ENCODE measurements at places on chromosomes 5 and 9.
A peak's percentile ranks its signal among the peaks of the same experiment; 100 is the strongest.

DNA sequence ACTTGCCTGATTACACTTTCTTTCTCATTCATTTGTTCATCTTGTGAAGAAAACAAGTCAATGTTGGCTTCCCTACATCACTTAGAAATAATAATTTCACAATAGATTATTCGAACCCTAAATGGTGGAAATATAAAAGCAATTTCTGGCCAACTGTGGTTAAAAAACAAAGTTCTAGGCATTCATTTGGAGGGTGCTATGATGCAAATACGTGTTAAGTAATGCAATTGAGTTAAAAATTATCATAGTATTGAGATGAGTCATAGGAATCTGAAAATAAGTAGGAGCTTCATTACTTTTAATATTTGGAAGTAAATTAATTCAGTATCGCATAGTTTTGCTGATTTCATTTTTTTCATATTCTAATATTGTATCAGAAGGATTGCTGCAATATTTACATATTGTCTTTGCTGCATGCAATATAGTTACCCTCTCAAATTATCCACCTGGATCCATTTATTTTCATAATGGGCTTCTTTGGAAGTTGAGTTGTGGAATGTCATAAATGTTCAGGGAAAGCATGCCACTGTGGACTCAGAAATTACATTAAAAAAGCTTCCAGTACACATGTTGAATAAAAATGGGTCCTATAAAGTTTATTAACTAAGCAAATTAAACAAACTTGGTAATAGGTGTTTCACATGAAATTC lies 647.7 kb upstream of the WWC1 start:
- DNase-seq, result no peak

GRCh38 chr5:67214707-67215447 lies 18.3 kb upstream of the CD180 start:
- no peak for DNase-seq

DNA sequence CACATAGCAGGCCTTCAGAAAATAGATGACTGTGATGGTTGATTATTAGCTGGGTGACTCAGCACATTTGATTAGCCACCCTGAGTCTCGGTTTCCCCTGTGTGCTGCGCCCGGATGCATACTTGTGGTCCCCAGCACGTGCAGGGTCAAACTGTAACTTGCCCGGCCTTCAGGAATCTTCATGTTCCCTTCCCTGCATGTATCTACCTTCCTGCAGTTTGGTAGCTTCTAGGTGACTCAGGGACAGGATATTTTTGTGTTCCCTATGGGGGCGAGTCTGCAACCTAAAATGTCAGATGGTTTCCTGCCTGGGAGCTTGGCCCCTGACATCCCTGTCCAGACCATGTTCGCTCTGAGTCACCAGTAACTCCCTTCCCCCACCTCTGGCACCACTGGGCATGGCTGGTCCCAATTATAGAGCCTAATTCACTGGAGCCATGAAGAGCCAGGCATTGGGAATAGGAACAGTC lies 13.2 kb downstream of the PTGS1 start:
- no peak for DNase-seq

DNA sequence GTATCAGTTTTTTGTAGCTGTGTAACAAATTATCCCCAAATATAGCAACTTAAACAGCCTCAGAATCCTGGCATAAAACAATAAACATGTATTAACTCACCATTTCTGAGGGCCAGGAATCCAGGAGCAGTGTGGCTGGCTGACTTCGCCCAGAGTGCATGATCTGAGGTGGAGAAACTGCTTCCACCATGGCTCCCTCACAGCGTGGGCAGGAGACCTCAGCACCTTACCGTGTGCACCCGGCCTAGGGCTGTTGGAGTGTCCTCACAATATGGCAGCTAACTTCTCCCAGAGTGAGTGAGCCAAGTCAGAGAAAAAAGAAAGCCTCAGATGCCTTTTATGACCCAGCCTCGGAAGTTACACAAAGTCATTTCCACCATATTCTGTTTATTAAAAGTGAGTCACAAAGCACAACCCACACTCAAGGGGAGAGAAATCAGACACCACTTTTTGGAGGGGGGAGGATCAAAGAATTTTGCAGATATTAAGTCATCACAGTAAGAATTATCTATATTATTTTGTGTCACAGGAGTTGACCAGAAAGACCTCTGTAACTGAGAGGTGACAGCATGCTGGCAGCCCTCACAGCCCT lies 59.6 kb downstream of the TSTD2 start:
- DNase-seq, result no peak

DNA sequence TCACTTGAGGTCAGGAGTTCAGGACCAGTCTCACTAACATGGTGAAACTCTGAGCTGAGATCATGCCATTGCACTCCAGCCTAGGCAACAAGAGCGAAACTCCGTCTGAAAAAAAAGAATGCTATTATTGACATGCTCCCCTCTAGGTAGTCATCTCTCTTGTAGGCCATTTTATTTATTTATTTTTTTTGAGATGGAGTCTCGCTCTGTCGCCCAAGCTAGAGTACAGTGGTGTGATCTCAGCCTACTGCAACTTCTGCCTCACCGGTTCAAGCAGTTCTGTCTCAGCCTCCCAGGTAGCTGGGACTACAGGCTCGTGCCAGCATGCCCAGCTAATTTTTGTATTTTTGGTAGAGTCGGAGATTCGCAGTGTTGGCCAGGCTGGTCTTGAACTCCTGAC lies 20.6 kb upstream of the NIM1K start:
- DNase-seq, result no peak

DNA sequence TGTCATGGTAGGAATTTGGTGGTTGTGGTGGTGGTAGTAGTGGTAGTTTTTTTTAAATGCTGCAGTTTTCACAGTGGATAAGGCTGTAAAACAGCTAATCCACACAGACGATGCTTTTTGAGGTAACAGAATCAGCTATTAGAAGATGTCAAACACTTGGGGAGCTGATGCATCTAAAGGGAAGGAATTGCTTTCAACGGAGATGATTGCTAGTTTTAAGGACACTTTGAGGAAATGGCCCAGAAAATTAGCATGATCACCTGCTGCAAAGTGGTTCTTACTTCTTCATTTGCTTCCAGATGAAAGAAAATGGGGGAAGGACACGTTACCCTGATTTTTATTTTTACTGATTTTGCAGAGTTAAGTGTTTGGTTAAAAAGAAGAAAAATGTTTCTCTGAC lies 178.2 kb upstream of the ATP10B start:
- DNase-seq, result no peak

- no peak for DNase-seq
These were observed 535.6 kb upstream of the MEF2C start for GRCh38 chr5:89418407-89419085.

DNA sequence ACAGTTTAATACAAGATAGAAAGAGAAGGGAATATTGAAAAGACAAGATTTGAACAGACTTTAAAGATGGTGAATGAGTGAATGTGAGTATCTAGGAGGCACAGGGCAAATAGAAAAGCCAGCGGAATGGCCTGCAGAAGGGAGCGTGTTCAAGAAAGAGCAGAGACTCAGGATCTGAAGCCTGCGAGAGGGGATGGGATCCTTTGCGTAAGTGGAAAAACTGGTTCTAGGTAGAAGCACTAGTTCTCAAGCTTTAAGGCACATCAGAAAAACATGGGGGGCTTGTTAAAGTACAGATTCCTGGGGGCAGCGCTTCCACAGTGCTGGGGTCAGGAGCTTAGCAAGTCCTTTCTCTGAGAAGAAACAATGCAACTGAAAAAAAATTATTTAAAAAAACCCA lies 94.8 kb upstream of the NFIL3 start:
- no peak for DNase-seq

DNA sequence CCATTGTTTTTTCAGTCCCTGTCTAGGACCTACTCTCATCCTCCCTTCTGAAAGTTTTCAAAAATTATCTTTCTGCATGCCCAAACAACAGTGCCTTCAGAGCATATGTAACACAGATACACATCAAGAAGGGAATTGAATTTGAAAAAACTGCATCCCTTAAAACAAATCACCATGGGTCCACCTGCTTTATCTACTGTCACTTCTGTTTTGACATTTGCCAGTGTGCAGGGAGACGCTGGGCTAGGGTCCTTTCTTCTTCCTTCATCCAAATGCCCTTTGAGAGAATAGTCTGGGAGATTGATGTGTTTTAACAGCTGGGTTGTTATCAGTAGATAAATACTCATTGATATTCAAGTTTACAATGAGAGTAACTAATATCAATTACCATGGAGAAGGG lies 1630.1 kb downstream of the MAT2B start:
- DNase-seq, result no peak

- DNase-seq, result no peak
These were observed 417.7 kb downstream of the IRX1 start for GRCh38 chr5:4013106-4013898.

GRCh38 chr5:15647251-15647650 lies 147.3 kb downstream of the FBXL7 start:
- no peak for DNase-seq

GRCh38 chr5:133421394-133421793 lies 190.9 kb downstream of the FSTL4 start:
- DNase-seq, result peak; percentile 15

GRCh38 chr5:14200312-14200990 lies 57.3 kb downstream of the TRIO start:
- DNase-seq, result no peak
